Breast epithelium (tissue), 4 donors: ENCODE measurements at places on chromosomes 6 and 20.
A peak's percentile ranks its signal among the peaks of the same experiment; 100 is the strongest.

DNA sequence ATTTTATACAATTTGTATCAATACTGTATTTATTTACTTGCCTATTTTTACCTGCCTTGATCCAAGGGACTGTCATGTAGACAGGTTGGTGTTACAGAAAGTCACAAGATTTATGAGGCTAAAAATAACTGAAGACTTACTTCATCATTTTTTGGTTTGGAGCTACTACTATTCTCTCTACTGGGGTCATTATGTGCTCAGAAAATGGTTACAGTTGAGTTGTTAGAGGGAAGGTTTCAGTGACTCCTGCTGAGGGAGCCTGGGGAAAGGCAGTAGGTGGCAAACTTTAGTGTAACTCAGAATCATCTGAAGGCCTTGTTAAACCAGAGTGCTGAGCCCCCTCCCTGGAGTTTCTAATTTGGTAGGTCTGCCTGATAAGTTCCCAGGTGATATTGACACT lies 118.8 kb downstream of the TINAG start:
- DNase-seq: no peak

DNA sequence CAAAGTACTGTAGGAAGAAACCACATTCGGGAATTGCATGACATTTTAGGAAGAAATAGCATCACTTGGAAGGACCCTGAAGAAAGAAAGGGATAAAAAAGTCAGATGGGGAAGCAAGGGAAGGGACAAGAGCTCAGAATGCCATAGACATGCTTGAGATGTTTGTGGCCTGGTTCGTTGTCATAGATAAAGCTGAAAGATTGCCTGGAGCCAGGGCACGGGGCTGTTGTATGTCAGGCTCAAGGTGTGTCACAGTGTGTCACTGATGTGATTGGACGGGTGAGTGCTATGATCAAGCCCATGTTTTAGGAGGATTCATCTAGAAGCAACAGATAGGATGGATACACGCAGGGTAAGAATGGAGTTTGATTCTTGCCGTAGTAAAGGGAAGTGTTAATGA lies 216.2 kb upstream of the SOX4 start:
- no peak for DNase-seq

GRCh38 chr6:44192428-44193041 lies 24.2 kb upstream of the MYMX start:
- no peak for DNase-seq

GRCh38 chr6:4922488-4923037 lies 81.3 kb downstream of the RPP40 start:
- DNase-seq: no peak

DNA sequence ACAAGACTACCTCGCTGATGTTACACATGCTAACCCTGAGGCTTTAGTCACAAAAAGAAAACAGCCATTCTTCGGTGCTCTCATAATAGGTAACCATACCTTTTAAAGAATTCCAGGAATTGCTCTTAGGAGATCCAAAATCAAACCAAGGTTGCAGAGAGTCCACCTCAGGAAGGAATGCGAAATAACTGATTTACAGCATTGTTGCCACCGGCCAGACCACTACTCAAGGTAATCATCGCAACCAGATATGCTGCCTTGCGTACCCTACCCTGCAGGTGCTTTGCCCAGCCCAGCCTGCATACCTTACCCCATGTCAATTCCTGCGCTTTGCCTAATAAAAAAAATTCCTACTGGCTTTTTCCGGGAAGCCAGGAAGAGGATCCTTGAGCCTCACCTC lies 27.0 kb downstream of the NUP153 start:
- no peak for DNase-seq

GRCh38 chr6:89371849-89372505 lies 19.5 kb upstream of the UBE2J1 start:
- peak; percentile 29 for DNase-seq

- no peak for DNase-seq
These were observed 254.9 kb downstream of the ERMARD start for GRCh38 chr6:170006071-170006899.

GRCh38 chr6:35648203-35648602 lies 40.5 kb downstream of the FKBP5 start:
- DNase-seq: no peak

DNA sequence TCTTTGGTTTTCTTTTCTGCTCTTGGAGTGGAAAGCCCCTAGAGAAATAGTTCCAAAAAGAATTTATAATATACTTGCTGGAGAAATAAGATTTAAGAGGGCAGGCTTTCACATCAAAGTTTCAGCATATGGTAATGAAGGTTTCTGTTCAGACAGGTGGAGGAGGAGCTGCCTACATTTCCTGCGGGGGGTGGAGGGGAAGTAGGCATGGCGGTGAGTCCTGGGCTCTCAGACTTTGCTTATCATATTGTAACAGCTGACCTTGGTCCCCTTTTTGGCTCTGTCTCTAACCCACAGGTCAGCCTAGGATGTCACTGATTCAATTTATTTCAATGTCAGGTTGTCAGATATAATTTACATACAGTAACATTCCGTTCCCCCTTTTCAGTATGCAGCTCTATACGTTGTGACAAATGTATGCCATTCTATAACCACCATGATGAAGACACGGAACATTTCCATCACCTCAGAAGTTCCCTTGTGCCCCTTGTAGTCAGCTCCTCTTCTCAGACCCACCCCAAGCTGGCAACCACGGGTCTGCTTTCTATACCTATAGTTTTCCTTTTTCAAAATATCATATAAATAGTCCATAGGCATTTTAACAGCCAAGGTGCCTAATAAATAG lies 77.6 kb upstream of the GGTLC1 start:
- no peak for DNase-seq

DNA sequence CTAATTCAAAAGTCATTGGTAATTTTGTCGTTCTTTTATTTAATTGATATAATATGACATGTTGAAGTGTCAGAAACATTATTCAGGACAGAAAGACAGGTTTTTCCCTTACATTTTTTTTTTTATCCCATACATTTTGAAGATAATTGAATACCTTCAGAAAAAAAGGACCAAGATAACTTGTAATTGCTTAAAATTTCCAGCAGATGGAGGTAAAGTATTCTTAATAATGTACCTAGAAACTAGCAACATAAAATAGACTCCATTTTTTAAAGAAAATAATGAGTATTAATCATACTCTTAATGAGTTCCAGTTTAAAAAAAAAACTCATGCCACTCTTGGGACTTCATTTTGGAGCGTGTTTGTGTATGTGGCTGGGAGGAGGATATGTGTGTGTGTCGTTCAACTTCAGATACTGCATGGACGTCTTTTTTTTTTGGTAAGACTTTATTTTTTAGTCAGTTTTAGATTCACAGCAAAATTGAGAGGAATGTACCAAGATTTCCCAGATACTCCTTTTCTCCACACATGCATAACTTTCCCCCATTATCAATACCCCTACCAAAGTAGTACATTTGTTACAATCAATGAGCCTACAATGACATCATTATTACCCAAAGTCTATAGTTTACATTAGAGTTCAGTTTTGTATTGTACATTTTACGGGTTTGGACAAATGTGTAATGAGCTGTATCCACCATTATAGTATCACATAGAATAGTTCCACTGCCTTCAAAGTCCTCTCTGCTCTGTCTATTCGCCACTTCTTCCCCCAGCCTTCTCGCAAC lies 79.4 kb downstream of the ROS1 start:
- no peak for DNase-seq

DNA sequence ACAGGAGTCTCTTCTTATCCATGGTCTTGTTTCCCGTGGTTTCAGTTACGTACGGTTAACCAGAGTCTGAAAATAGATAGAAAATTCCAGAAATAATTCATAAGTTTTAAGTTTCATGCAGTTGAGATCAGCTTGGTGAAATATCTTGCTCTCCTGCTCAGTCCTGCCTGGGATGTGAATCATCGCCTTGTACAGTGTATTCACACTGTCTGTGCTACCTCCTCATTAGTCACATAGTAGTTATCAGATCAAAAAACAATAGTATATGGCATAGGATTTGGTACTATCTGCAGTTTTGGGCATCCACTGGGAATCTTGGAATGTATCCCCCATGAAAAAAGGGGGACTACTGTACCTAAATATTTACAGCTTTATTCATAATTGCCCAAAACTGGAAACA lies 22.7 kb upstream of the MOCS1 start:
- DNase-seq: no peak

DNA sequence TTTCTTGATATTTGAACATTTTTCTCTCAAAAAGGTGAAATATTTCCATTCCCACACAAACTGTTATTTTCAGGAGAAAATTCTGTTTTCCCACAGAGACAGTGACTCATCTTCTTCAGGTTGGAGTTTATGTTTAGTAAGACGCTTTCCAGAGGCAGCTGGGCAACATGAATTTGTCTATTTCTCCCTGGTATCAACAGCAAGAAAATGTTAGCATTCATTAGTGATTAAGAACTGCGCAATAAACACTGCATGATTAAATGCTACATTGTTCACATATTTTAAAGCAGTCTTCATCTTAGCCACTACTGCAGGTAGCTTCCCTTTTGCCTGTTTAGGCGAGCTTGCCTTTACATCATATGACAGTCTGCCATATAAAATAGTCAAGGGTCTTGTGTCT lies 295.7 kb downstream of the C6orf118 start:
- DNase-seq: no peak

DNA sequence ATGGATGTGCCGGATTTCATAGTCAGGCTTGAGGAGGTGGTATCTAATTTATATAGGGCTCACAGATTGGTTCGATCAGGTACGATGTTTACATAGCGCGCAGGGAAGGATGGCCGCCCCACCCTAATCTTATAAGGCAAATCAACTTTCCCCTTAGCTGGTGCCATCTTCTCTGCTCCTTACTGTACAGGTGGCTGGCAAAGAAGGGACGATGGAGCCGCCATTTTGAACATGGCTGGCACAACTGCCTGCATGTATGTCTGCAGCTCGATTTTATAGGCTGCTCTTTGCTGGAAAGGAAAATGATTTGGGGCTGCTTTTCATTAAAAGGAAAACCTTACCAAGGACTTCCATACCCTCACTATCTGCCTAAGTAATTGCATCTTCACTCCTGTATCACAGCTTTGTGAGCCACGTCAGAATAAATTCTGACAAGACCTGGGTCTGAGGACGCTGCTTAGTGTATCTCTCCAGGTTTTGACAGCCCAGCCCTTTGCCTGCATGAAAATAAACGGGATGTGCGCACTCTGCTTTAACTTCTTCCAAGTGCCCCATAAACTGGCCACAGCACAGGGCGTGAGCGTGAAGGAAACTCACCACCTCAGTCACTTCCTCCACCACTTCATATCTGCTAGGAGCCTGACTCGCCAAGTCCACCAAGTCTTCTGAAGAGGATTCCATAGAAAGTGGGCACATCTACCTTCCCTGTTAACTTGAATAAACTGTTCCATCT lies 109.4 kb upstream of the ARMC2 start:
- no peak for DNase-seq
